ENCODE measurements at places on chromosomes 4 and X.

- no peak for DNase-seq
Measured at GRCh38 chr4:126761947-126762662, 870.7 kb upstream of the INTU start.

DNA sequence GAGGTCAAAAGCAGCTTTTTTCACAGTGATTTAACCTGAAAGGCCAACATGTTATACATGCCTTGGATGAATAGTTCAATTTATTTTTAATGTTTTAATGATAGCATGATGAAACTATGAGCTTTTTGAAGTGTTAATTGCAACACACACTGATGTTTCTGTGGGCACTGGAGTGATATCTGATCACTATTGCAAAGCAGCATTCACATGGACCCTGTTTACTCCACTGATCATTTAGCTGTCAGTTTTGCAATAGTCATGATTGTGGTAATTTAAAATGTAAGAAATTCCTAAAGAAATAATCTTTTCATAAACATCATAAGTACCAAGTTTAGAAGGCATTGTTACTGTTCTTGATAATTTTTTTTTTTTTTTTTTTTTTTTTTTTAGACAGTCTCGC lies 74.1 kb downstream of the ARSJ start:
- DNase-seq: no peak

DNA sequence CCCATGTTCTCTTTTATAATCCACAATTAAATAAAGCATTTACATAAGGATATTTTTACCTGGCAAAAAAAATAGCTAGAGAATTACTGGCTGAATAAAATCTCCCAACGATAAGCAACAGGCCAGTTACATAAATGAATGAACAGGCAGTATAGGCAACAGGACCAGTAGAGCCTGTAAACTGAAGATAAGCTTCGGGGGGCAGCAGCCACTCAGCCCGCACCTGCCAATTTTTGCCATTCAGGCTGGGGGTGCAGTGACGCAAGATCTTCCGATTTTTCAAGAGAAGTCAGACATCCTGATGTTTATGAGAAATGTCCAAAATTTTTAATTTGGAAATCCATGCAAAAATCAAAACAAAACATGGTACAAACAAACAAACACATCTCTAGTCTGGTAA lies 49.0 kb upstream of the CDKN2AIP start:
- no peak for DNase-seq

- no peak for DNase-seq
Measured at GRCh38 chrX:43087830-43088229, 309.9 kb upstream of the PPP1R2C start.

GRCh38 chr4:124203613-124204238 lies 508.8 kb downstream of the ANKRD50 start:
- no peak for DNase-seq

- no peak for DNase-seq
Measured at GRCh38 chr4:59994118-59994517, 1206.0 kb upstream of the ADGRL3 start.

DNA sequence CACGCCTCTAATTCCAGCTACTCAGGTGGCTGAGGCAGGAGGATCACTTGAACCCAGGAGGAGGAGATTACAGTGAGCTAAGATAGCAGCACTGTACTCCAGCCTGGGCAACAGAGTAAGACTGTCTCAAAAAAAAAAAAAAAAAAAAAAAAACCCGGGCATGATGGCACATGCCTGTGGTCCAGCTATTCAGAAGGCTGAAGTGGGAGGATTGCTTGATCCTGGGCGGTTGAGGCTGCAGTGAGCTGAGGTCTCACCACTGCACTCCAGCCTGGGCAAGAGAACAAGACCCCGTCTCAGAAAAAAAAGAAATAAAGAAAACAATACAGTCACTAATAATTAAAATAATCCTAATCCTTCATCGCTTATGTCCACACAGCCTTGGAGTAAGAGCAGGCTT lies 68.1 kb downstream of the APBB2 start:
- DNase-seq: no peak

- no peak for DNase-seq
Measured at GRCh38 chr4:78480286-78480685, 71.3 kb upstream of the ANXA3 start.
